NCI-H1048 (cell line): ENCODE measurements at places on chromosomes 11 and 22.

DNA sequence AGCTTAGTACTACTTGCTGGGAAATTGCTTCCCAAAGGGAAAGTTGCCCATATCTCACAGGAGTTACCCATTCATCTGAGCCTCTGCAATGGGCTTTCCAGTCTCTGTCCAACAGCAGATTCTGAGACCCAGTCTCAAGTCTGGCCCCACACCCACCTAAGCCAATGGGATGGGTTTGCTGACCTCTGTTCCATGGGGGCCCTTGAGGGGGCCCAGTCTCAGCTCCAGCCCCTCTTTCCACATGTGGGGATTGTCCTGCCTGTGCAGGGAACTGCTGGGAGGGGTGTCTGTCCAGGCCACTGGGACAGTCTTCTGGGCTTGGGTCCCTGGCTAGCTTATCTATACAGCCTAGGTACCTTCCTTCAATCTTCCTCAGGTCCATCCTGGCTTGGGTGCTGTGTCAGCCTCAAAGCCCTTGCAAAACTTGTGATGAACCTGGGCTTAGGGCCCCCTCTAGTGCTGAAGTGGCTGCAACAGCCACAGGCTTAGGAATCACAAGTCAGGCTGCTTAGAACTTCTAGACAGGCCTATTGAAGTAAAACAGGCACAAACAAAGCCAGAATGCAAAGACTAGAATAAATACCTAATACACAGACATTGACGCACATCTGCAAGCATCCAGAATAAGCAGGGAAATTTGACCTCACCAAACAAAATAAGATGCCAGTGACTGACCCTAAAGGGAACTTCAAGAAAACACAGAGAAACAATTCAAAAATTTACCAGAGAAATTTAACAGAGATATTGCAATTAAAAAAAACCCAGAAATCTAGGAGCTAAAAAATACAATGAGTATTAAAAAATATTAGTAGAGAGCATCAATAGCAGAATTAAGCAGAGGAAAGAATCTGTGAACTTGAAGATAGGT is 11.7 kb upstream of the PATL1 start:
- DNase-seq = no peak

- no peak for DNase-seq
These were observed 76.7 kb upstream of the SEPTIN5 start for GRCh38 chr22:19637408-19638281.

DNA sequence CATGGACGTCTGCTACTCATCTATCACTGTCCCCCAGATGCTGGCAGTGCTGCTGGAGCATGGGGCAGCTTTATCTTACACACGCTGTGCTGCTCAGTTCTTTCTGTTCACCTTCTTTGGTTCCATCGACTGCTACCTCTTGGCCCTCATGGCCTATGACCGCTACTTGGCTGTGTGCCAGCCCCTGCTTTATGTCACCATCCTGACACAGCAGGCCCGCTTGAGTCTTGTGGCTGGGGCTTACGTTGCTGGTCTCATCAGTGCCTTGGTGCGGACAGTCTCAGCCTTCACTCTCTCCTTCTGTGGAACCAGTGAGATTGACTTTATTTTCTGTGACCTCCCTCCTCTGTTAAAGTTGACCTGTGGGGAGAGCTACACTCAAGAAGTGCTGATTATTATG is 9.2 kb upstream of the OR9Q2 start:
- no peak for DNase-seq

DNA sequence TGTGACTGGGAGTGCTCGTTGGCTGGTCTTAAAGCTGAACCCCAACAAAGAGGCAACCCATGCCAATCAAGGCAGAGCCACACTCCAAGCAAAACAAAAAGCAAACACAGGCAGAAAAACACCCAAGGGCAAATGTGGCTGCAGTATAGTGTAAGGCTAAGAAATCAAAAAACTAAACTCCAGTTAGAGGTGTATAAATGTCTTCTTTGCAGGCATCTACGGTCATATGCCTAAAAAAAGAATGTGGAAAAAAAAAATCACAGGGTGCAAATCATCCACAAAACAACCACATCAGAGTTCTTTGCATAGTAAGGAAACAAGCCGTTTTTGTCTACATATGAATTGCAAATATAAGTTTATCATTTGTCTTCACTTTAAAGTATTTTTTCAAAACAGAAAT is 27.8 kb downstream of the ARFGAP3 start:
- no peak for DNase-seq
